ENCODE measurements at places on chromosomes 1 and 21. TPM values are rescaled to one million over a fixed set of nuclear protein-coding genes. Genes with fewer than 3 reads are reported as not detected.

HCN3 gene
- total RNA-seq: 4.5 TPM

ASPM gene
- total RNA-seq: 17.5 TPM

ACADM gene
- 39.8 TPM for total RNA-seq

ADGRB2 gene
- total RNA-seq: 4.9 TPM

DISP3 gene
- total RNA-seq: 0.17 TPM

SLC35D1 gene
- 7.6 TPM for total RNA-seq

CDK18 gene
- 0.96 TPM for total RNA-seq

RNU1-2 gene
- total RNA-seq: not detected

KRTAP19-3 gene
- not detected for total RNA-seq
